ENCODE measurements at places on chromosomes 2 and 18.

DNA sequence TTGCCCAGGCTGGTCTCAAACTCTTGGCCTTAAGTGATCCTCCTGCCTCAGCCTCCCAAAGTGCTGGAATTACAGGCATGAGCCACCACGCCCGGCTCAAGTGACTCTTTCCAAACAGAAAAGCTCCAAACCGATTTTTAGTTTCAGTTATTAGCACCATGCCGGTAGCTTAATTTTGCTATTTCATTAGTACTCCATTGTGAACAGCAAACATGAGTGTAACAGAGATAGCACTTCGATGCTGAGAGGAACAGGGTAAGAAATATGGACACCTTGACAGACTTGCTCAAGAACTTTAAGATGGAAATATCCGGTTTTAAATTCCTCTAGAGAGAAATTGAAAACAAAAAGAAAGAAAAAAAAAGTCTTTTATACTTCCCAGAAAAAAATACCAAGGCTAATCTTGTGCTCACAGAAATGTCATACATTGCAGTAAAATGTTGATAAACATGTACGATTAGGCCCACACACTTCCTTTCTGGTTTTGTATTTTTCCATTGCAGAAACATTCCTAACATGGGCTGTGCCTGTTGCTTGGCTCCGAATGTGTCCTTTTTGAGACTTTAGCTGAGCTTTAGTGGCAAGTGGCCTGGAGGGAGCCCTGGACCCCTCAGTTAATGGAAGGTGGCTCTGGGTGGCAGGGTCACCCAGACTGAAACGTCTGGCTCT is 18.3 kb downstream of the FHL2 start:
- no peak for DNase-seq

- DNase-seq = no peak
Measured at GRCh38 chr2:101625387-101625786, 72.1 kb upstream of the MAP4K4 start.

- peak; percentile 93 for DNase-seq
Measured at GRCh38 chr2:96260387-96261260, 5.2 kb downstream of the TMEM127 start.

- DNase-seq = no peak
Measured at GRCh38 chr2:198347349-198347748, 543.0 kb downstream of the PLCL1 start.

DNA sequence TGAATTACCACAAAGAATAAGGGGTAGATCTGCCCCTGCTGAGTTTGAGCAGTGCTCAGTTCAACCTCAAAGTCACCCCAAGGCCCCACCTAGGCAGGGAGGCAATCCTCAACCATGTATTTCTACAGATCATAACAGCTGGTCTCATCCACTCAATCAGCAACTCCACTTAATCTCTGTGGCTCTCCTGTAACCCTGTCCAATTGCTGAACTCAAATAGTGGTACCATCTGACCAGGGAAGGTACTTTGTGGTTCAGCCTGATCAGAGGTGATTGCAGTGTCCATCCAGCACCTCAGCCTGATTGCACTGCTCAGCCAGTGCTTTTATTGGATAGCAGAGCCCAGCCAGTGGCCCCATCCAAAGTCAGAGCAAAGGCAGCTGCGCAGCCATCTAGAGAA is 91.0 kb upstream of the SLC4A10 start:
- DNase-seq = no peak

GRCh38 chr2:238910751-238911351 is 63.0 kb downstream of the TWIST2 start:
- DNase-seq = no peak

DNA sequence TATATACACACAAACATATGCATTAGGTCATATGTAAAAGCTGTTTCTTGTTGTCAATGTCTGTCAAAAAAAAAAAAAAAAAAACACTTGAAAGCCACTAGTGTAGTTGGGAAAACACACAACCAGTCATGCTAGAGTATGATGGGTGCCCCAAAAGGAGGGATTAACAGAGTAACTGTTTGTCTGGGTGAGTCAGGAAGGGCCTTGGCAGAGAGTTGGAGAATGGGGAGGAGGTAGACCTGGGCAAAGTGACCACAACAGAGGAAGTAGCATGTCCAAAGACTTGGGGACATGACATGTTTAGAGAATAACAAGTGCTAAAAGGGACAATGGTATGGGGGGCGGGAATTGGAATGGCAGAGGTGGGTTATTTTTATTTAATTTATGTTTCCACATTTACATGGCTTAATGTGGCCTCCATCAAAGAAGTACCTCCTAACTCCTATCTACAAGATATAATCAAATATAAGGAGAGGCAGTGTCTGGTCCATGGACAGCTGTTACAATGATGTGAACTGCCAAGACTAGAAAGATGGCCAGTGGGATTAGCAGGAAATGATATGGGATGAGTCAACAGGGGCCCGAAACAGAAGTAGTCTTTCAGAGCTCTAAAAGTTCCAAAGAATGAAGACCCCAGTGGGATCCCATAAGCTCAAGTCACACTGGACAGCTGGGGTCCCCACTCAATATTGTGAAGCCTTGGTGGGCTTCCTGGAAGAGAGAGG is 99.9 kb upstream of the ZFP36L2 start:
- DNase-seq = no peak

DNA sequence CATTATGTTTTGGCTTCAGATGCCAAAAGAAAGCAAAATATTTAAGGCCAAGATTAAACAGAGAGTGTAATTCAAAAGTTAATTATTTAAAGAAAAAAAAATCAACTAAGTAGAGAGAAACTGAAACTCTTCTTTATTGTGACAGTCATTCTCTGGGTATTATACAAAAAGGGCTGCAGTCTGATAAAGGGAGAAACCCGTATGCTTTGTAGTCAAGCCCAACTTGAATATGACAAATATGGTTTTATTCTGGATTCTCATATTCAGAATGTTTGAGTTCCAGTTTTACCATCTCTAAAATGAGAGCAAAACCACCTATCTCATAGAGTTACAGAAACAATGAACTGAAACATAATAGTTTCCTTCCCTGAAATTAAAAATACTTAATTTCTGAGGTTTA is 8.2 kb downstream of the CDH2 start:
- DNase-seq = no peak

- no peak for DNase-seq
Measured at GRCh38 chr2:62457556-62457955, 48.4 kb downstream of the TMEM17 start.

GRCh38 chr18:46346896-46347630 is 242.9 kb downstream of the HAUS1 start:
- DNase-seq = no peak

GRCh38 chr2:175883586-175884194 is 118.4 kb downstream of the LNPK start:
- no peak for DNase-seq

GRCh38 chr2:30287190-30287840 is 56.0 kb downstream of the LBH start:
- DNase-seq = no peak

DNA sequence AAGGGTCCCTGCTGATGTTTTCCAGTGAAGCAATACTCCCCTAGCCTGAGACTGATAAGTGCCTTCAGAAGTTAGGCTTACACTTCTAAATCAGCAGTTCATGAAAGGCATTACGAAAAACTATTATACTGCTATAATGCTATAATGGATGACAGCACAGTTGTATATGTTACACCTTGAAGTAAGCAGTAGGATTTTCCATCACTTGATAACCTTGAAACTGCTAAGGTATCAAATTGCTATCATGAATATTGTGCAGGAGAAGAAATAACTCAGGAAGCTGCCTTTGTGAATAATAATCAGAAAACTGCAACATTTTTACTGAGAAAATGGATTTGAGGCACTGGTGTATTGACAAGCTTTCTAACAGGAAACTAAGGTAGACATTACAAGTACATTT is 142.3 kb downstream of the HNMT start:
- DNase-seq = no peak

DNA sequence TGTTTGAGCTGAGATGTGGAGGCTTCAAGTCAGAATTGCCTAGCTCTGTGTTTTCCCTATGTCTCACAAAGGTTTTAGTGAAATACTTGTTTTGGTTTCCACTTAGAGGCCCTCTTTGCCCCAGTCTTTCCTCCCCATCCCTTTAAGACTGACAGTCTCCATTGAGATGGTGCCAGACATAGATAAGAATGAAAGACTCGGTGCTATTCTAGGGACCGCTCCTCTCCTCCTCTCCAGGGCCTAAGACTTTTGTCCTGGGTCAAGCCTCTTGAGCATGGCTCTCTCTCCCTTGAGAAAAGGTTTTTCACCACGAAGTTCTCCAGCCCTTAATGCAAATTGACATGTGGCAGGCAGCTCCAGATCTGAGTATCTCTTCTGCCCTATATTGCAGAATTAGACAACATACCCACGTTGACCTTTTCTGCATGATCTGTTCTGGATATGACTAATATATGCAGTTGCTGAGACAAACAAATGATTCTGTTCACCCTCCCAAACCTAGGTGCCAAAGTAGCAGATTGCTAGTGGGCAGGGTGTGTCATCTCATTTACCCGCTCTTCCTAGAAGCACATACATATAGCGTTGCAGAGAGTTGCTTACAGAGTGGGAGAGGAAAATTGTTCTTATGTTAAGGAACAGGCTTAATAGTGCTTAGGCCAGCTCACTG is 47.5 kb upstream of the ACSL3 start:
- DNase-seq = no peak

DNA sequence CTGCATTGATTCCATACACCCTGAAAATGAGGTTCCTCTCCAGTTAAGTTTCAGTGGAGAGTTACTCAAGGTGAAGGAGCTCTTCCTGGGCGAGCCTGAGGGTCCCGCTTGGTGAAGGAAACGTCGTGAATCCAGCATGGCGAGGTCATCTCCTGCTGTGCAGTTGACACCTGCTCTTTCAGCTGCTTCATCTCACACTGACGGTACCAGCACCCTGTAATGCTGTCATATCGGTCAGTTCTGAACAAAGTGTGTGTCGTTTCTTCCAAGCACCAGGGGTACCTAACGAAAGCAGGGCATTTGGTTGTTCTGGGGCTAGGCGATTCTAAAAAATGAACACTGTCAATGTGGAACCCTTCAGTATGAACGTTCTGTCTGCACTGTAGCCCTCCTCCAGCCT is 52.6 kb downstream of the ITGB1BP1 start:
- DNase-seq = no peak

DNA sequence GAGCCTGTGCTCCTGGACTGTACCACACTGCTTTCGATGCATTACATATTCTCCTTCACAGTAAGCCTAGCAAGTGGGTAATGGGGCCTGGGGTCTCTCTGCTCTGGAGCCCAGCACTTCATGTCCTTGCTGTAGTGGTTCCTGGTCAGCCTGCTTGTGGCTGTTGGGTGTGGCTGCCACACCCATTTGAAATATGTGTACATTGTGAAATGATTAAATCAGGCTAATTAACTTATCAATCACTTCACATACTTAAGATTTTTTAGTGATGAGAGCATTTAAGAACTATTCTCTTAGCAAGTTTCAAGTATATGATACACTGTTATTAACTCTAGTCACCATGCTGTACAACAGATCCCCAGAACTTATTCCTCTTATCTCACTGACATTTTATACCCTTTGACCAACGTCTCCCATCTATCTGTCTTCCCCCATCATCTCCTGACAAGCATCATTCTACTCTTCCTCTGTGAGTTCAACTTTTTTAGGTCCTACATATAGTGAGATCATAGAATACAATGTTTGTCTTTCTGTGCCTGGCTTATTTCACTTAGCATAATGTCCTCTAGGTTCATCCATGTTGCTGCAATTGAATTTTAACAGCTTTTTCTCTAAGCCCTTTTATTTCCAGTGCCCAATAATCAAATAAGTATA is 92.1 kb downstream of the LYPD6 start:
- peak; percentile 27 for DNase-seq

DNA sequence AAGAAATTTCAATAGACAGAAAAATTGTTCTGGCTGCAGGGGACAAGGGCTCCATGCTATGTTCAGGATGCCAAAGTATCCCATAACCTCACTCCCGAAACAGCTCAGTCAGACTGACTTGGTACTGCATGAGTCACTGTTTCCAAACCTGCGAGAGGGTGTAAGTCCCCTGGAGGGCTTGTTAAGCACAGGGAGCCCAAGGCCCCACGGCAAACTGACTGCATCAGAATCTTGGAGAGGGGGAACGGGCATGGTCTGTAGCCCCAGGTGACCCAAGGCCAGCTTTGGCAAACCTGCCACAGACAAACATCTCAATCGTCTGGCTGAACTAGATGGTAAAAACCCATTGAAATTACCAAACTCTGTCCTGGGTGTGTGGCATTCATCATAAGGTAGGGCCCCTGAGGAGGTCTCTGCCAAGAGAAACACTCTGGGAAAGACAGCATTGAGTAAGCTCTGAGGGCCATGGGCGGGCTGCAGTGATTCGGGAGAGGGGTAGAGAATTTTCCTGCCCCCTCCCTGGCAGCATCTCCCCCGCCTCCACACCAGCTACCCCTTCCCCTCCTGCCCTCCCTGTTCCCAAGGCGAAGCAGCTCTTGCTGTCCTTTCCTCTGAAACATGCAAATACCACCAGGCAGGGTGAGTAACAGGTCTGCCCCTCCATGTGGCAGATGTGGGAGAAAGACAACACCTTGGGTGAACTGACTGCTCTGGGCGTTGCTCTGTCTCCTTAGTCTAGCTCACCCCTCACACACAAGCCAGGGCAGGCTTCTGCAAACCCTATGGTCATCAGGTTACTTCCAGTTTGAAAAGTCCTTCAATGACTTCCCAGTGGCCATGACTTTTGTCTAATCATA is 274.7 kb upstream of the SIX2 start:
- DNase-seq = peak; percentile 56

DNA sequence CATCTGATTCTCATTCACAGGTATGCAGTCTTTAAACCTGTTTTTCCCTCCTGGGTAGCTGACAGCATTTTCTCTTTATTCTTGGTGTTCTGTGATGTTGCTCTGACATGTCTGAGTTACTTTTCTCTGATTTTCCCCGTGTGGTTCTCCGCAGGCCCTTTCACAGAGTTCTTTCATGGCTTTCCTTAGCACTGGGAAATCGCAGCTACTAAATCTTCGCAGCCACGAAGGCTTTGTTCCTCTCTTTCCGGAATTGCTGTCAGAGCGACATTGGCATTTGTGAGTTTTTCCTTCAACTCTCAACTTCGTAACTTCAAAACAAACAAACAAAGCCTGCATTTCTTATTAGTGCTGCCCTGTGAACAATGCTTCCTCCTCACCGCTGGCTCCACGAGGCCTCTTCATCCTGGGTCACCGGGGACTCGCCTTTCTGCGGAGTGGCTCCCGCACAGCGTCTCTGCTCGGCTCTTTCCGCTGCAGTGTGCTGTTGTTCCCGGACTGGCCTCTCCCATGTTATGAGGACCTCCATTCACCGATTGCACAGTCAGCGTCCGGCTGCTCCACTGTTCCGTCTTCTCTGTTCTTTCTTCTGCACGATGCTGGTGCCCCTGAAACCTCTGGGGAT is 16.1 kb downstream of the COLEC11 start:
- DNase-seq = no peak

GRCh38 chr18:40935423-40935822 is 1019.6 kb upstream of the PIK3C3 start:
- peak; percentile 4 for DNase-seq

DNA sequence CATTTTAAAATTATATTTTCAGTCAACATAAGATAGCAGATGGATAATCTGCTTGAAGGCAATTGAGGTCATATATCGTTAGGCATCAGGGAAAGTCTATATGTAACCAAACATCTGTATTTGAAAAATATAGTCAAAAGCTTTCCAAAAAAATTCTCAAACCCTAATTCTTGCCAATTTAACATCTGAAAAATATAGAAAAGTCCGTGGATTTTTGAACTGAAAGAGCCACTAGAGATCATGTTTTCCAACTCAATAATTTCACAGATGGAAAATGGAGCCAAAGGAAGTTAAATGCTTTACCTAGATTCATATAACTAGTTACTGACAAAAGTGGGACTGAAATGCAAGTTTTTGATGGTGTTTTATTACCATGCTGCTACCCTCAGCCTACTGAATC is 185.1 kb upstream of the ZNF804A start:
- DNase-seq = no peak

GRCh38 chr18:66582211-66582610 is 21.7 kb downstream of the CDH19 start:
- no peak for DNase-seq
